ENCODE measurements at places on chromosomes 16 and 17. TPM values are rescaled to one million over a fixed set of nuclear protein-coding genes. Genes with fewer than 3 reads are reported as not detected.

- DNase-seq, result no peak
These were observed 38.7 kb downstream of the MYO18A start for GRCh38 chr17:29141514-29141876.

SERPINF2 gene
- 1.5 TPM for total RNA-seq

DNA sequence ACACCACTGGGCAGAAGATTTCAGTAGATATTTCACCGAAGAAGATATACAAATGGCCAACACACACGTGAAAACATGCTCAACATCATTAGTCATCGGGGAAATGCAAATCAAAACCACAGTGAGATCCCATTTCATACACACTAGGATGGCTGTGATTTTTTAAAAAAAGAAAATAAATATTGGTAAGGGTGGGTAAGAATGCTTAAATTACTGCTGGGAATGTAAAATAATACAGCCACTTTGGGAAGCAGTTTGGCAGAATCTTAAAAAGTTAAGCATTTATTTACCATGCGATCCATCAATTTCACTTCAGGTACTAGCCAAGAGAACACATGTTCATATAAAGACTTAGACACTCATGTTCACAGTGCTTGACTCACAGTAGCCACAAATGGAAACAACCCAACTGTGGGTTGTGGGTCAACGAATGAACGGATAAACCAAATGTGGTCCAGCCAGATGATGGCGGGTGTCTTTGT, 6.5 kb upstream of the C16orf74 start:
- DNase-seq, result no peak

RHBDF2 gene
- total RNA-seq, result 62.4 TPM

GRCh38 chr17:81481073-81481799, 31.4 kb downstream of the ACTG1 start:
- DNase-seq, result peak; percentile 74

SPNS2 gene
- total RNA-seq, result 0.47 TPM

All from naive thymus-derived CD8-positive, alpha-beta T cell (primary cell).